ENCODE measurements at places on chromosomes 1 and 21.

DNA sequence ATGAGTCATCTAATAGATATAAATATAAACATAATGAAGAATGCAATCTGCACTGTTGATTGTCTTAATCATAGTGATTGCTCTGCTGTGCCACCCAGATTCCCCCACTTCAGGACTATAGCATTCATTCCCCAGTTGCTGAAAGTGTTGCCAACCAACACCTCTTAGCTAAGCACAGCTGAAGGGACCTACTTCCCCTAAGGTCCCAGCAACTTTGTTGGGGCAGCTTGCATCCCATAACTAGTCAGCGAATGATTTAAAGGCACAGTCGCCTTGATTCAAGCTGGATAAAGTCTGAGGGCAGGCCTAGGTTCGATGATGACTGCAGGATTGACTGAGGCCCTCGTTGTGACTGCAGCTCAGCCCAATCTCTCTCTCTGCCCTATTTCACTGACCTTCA, 14.3 kb upstream of the RGS1 start:
- no peak for DNase-seq
- no peaks in the 10 kb centered on the region for H3K27me3 ChIP-seq
- no peaks in the 10 kb centered on the region for H3K4me1 ChIP-seq
- no peak overlapping the region for H3K27ac ChIP-seq
- no peak overlapping the region for H3K4me3 ChIP-seq
- no peaks in the 10 kb centered on the region for H3K36me3 ChIP-seq

GRCh38 chr1:81999364-81999763, 198.6 kb downstream of the ADGRL2 start:
- H3K36me3 ChIP-seq, result no peaks in the 10 kb centered on the region
- H3K4me1 ChIP-seq, result no peaks in the 10 kb centered on the region
- no peaks in the 10 kb centered on the region for H3K27me3 ChIP-seq
- H3K4me3 ChIP-seq, result no peak overlapping the region

GRCh38 chr1:22281521-22282363, 138.8 kb upstream of the WNT4 start:
- no peaks in the 10 kb centered on the region for H3K27me3 ChIP-seq
- H3K4me1 ChIP-seq, result no peaks in the 10 kb centered on the region
- H3K4me3 ChIP-seq, result no peak overlapping the region
- H3K27ac ChIP-seq, result no peak overlapping the region
- DNase-seq, result no peak

DNA sequence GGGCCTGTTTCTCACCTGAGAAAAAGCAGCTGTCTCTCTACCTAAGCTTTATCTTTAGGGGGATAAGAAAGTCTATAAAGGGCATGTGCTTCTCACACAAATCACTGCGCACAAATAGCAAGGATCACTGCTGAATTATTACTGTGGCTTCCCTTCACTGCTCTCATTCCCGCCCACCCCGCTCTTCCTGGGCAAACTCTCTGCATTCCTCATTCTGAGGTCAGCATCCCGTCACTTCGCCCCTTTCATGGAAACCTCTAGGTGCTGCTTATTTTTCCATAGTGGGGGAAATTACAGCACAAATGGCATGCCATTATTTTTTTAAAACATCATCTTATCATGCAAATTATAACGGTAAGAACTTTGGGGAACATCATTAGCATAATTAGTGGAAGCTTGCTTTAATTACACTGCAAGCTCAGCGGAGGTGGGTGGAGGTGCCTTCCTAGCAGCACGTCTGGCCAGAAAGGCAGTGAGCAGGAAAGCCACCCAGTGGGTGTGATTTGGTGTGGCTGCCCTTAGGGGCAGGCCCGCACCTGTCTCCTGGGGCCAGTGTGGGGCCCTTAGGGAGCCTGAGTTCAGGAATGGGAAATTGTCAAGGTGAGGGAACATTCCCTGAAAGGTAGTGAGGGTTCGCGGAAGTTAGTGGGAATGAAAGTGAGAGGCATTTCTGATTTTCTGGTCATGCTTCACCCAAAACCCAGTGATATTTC, 105.9 kb downstream of the LAMC2 start:
- H3K27ac ChIP-seq, result no peak overlapping the region
- H3K4me3 ChIP-seq, result no peak overlapping the region
- H3K36me3 ChIP-seq, result no peaks in the 10 kb centered on the region
- peaks cover 21% of the 10 kb centered on the region for H3K4me1 ChIP-seq
- DNase-seq, result peak; percentile 23
- no peaks in the 10 kb centered on the region for H3K27me3 ChIP-seq

DNA sequence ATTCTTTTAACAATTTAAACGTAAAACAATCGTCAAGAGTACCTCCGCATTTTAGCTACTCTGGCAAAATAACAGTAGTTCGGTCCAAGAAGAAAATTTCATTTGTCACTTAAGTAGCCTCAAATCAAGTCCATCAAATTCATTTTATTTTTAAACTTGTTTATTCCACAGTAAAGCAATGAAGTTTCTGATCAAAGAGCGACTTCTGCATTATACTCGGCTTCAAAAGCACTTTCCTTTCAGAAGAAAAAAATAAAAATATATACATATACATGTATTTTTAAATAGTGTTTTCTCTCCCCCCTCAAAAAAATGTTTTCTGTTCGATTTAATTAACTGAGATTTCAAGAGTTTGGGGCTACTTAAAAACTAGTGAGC, 115.0 kb downstream of the RERE start:
- H3K27me3 ChIP-seq, result no peaks in the 10 kb centered on the region
- H3K27ac ChIP-seq, result peak overlapping the region; percentile 86
- H3K36me3 ChIP-seq, result no peaks in the 10 kb centered on the region
- H3K4me3 ChIP-seq, result peak overlapping the region; percentile 79
- H3K4me1 ChIP-seq, result peaks cover 2% of the 10 kb centered on the region

DNA sequence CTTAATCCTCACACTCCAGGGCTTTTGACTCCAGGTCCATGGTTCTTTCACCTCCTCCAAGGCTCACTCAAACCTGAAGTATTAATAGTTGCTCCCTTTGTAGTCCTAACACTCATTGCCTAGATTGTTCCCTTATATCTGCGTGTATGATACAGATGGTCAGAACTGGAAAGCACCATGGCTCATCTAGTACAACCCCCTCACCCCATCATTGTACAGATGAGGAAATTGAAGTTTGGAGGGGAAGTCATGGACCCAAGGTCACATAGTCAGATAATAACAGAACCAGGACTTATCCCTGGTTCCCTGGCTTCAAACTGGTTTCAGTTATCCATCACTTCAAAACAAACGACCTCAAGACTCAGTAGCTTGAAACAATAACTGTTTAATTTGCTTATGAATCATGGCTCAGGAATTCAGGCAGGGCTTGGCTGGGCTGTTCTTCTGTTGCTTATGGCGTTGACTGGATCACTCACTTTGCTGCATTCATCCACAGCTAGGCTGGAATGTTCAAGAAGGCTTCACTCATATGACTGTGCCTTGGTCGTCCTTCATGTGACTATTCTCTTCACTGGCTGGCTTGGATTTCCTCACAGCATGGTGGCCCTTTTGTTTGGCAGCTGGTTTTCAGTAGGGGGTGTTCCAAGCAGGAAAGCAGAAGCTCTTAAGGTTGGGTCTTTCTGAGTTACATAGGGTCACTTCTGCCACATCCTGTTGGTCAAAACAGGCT, 5.0 kb downstream of the NOS1AP start:
- H3K4me3 ChIP-seq, result no peak overlapping the region
- H3K4me1 ChIP-seq, result peaks cover 31% of the 10 kb centered on the region
- no peak overlapping the region for H3K27ac ChIP-seq
- DNase-seq, result no peak

GRCh38 chr1:22366346-22366745, 85.3 kb upstream of the ZBTB40 start:
- H3K4me3 ChIP-seq, result no peak overlapping the region
- H3K36me3 ChIP-seq, result no peaks in the 10 kb centered on the region
- no peaks in the 10 kb centered on the region for H3K27me3 ChIP-seq
- DNase-seq, result no peak
- no peak overlapping the region for H3K27ac ChIP-seq

- DNase-seq, result no peak
- no peak overlapping the region for H3K27ac ChIP-seq
- H3K4me1 ChIP-seq, result peaks cover 3% of the 10 kb centered on the region
- no peak overlapping the region for H3K4me3 ChIP-seq
- peaks cover 7% of the 10 kb centered on the region for H3K36me3 ChIP-seq
Observed at GRCh38 chr1:150484431-150484830, 2.8 kb upstream of the TARS2 start.

DNA sequence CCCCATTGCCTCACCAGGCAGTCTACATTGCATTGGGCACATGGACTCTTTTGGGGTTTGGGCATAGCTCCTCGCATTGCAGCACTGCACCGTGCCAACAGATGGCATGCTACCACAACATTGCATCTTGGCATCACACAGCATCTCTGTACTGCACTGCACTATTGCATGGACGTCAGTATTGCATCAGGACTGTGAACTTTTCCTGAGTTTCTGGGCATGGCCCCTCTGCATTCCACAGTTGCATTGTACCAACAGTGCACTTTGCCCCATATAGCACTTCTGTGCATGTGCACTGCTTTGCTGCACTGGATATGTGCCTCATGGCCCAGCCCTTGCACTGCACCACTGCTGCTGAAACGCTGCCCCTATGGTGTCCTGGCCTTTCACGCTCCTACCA, 9.6 kb downstream of the PTPRU start:
- peaks cover 26% of the 10 kb centered on the region for H3K4me1 ChIP-seq
- DNase-seq, result no peak
- H3K27ac ChIP-seq, result no peak overlapping the region
- H3K36me3 ChIP-seq, result no peaks in the 10 kb centered on the region
- no peak overlapping the region for H3K4me3 ChIP-seq

DNA sequence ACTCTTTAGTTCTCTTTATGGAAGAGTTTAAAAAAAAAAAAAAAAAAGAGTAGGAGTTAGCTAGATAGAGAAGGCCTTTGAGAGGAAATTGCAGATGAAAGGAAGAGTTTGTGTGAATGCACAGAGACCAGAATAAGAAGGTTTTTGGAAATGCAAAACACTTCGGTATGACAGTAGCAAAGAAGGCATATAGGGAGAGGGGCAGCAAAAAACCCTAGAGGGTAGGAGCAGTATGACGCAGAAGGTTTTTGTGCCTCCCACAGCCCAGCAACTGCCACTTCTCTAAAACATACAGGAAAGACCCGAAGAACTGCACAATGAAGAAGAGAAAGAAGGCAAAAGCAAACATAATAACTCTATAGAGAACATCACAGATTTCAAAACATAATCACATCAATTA, 84.3 kb downstream of the WDR64 start:
- no peaks in the 10 kb centered on the region for H3K36me3 ChIP-seq
- no peak overlapping the region for H3K27ac ChIP-seq
- no peaks in the 10 kb centered on the region for H3K4me1 ChIP-seq
- no peaks in the 10 kb centered on the region for H3K27me3 ChIP-seq
- no peak overlapping the region for H3K4me3 ChIP-seq

Data from H1 (cell line).